ENCODE measurements at places on chromosomes 16 and 17.

GRCh38 chr17:76716839-76717215, 6.1 kb upstream of the MXRA7 start:
- DNase-seq, result peak; percentile 91

DNA sequence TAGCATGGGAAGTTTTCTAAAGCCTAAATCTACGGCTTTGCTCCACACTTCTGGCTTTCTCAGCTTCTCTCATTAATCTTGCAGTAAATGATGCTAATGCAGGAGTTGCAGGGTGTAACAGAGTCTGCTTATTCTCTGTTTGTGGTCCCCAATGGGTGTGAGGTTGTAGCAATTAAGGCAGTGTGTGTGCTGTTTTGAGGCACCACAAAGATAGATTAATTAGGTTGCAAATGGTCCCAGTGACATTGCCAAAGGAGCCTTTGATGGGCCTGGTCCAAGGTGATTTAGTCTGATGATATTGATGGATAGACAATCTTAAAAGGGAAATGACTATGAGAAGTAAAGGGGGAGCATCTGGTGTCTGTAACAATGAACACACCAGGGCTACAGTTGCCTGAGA, 1313.7 kb upstream of the CDH8 start:
- no peak for DNase-seq

DNA sequence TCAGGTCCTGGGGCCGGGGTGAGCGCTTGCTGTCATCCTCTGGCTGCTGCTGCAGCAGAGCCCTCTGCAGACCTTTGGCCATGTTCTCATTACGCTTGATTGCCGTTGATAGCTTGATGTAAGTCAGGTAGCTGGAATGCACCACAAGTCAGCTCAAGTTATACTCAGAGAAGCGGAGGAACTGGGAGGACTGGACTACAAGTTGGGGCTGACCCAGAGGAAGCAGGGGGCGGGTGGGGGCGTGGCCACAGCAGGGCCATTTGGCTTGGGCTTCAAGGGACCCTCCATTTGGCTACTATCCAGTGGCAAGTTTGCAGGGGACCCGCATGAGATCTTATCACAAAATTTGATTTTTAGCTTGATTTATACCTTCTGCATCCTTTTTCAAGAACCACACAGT, 19.0 kb upstream of the EVPL start:
- no peak for DNase-seq

- peak; percentile 46 for DNase-seq
Observed at GRCh38 chr16:29806641-29807425, 504 bp downstream of the MAZ start.

DNA sequence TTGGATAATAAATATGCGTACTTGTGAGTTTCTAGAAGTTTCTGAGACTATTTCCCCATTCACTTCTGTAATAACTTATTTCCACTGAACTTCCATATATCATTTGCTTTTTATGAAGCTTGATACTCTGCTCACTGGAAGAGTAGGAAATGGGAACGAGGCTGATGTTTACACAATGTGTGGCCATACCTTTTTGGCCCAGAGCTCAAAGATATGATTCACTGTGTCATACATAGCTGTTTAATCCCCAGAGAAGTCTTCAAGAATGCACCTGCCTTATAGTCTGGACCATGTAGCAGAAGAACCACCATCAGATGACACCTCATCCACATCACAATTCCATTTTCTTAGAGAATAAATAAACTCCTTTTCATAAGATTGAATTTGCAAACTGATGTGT, 40.3 kb upstream of the TEKT3 start:
- DNase-seq, result no peak

GRCh38 chr17:40358323-40359038, 6.1 kb downstream of the GJD3 start:
- DNase-seq, result peak; percentile 84

DNA sequence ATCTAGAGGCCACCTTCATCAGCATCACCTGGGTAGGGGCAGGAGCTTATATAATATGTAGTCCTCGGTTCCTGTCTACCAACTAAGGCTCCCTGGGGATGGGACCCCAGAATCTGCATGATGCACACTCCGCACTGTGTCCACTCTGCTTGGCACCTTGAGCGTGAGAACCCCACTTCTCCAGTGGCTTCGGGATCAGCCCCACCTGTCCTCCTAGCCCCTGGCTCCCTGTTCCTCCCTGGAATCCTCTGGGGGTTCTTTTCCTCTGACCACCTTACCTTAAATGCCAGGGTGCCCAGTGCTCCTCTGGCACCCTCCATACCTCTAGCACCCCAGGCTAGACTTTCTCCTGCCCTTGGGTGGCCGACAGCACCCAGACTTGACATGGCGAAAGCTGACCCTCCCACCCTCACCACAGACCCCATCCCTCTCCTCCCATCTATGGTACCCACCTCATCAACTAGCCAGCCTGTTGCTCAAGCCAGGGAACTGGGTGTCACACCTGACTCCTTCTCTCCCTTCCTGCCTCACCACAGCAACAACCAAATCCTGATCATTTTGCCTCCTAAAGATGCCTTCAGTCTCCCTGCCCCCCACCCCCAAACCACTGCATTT, 2.8 kb upstream of the NXPH3 start:
- DNase-seq, result no peak

DNA sequence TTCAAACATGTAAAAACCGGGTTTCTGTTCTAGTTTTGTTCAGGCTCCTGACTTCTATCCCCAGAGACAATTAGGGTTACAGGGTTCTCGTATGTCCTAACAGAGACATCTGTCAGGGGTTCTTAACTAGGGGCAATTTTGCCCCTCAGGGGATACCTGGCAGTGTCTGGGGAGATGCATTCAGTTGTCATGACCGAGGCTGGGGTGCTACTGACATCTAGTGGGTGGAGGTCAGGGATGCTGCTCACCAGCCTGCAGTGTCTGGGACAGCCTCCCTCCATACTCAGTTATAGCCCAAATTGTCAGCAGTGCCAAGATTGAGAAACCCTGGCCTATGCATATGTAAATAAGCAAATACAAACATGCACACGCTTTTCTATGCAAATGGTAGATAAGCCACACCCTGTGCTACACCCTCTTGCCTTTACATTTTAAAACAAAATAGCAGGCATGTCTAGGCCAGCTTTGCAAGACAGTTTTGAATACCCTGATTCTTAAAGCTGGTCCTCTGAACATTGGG, 37.4 kb downstream of the CLEC16A start:
- no peak for DNase-seq

All from fibroblast of mammary gland (primary cell).